ENCODE measurements at places on chromosomes 3 and 15.

DNA sequence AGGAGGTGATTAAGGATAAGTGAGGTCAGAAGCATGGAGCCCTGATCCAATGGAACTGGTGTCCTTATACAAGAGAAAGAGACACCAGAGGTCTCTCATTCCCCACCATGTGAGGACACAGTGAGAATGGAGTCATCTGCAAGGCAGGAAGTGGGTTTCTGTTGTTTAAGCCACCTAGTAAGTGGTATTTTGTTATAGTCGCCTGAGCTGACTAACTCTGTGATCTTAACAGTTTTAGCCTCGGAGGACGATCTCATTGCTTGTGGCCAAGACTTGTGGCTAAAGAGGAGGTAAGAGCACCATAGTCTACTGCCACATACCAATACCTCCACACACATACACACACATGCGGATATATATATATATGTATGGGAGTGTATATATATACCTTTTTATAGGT is 73.8 kb downstream of the MCTP2 start:
- no peak for DNase-seq

DNA sequence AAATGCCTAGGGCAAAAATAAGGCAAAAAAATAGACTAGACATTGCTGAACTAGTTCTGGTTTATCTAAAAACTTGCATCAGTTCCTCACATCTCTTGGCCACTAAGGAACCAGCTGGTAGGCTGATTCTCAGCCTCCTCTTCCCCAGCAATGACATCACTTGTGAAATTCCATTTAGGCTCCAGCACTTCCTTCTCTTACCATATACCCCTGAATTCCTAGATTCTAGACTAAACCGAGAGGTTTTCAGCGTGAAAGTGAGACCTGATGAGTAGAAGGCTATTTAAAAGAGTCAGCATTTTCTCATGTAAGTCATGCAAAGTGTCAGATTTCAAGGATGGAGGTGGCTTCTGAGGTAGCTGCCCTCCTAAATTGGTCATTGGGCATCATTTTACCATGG is 247.1 kb upstream of the CDIN1 start:
- DNase-seq, result no peak

- DNase-seq, result peak; percentile 67
Measured at GRCh38 chr15:66007663-66008262, 138.5 kb downstream of the RAB11A start.

- no peak for DNase-seq
Measured at GRCh38 chr3:152283492-152284381, 15.0 kb downstream of the MBNL1 start.

DNA sequence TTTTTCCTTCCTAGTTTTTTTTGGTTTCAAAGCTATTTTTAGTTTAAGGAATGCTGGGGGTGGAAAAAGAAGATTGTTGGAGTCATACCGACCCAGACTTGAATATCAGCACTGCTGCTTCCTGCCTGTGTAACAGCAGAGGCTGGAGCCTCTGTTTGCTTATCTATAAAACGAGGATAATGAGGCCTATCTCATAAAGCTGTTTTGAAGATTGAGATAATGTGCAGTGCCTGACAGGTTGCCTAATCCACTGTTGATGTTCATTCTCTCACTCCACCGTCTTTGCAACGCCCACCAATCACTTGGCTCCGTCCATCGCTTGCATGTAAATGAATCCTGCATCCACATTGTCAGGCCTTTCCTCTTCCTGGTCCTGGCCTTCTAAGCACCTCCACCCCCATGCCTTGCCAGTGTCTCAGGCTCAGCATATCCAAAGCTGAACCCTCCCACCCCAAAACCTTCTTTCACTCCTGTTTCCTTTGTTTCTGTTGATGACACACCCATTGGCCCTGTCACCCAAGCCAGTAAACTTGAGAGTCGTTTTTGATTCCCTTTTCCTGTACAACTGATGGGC is 94.9 kb downstream of the MEX3B start:
- DNase-seq, result no peak

DNA sequence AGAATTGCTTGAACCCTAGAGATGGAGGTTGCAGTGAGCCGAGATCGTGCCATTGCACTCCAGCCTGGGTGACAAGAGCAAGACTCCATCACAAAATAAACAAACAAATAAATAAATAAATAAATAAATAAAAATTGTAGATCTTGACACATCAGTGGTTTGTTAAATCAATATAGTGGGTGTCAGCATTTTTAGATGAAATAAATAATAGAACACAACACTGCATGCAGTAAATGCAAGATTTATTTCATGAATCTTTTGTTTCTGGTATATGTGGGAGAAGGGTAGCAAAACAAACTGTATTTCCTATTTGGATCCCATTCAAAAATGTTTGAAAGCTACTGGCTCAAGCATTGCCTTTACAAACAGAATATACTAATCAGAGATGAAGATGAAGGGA is 35.6 kb upstream of the CHRM5 start:
- no peak for DNase-seq

DNA sequence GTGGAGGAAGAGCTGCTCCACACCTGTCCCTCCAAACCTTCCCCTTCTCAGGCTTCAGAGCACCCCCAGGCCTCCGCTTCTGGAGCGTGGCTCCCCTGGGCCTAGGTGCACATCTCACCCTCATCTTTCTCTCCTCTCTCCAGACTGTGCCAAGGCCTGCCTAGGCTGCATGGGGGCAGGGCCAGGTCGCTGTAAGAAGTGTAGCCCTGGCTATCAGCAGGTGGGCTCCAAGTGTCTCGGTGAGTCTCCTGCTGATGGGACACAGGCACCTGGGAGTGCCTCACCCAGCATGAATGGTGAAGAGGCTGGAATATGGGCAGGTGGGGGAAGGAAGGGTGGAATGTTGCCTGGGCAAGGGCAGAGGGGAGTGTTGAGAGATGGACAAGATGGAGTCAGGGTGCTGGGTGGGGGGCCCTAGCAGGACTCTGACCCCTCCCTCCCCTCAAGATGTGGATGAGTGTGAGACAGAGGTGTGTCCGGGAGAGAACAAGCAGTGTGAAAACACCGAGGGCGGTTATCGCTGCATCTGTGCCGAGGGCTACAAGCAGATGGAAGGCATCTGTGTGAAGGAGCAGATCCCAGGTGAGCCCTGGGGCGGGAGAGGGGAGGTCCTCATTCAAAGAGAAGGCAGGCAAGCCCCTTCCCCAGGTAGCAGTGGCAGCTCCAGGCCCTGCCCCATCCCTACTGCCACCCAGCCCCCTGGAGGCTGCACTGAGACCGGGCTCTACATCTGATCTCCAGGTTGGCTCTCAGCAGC is 9.1 kb downstream of the PRRT3 start:
- no peak for DNase-seq

Measured in H1 (cell line).